ENCODE measurements at places on chromosomes 2 and 18.

DNA sequence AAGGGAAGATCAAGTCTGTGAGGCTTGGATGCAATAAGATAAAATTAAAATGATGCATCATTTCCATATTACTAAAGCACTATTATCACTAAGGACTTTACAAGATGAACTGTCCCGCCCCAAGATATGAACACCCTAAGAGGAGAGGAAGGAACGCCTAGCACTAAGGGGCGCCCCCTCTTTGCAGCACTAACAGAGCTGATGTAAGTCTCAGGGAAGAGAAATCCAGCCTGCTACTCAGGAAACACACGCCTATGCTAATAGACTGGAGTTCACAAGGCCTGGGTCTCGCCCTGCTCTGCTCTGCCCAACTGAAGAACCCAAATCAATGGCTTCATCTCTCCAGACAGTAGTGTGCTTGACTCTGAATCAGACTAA, 6.1 kb downstream of the INO80C start:
- DNase-seq: no peak

- no peak for DNase-seq
Observed at GRCh38 chr2:108626995-108627394, 92.3 kb upstream of the RANBP2 start.

GRCh38 chr2:207110310-207110709, 55.4 kb downstream of the KLF7 start:
- no peak for DNase-seq

DNA sequence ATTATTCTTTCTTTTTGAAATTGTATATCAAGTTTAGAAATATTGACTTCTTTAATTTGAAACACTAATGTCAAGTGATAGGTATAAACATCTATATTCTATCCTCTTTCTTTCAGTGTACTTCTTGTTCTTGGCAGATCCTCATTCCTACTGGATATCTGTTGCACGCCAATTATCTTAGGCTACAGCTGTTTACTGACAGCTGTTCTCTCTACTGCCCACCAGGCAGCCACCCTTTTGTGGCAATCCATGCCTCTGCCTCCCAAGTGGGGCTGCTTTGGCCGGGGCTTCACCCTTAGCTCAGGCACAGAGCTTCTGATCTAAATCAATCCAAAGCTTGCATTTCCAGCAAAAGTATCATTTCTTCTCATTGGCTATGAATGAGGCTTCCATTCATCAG, 50.6 kb upstream of the ITSN2 start:
- DNase-seq: no peak

All from forelimb muscle (tissue), 1 donor.